Fibroblast of the conjunctiva (primary cell): ENCODE measurements at places on chromosomes 1 and 21.
A peak's percentile ranks its signal among the peaks of the same experiment; 100 is the strongest.

- DNase-seq = no peak
Measured at GRCh38 chr1:240004086-240004749, 87.5 kb upstream of the FMN2 start.

GRCh38 chr1:234731569-234732085, 121.6 kb upstream of the IRF2BP2 start:
- no peak for DNase-seq

GRCh38 chr1:223175633-223176032, 32.6 kb upstream of the TLR5 start:
- DNase-seq = no peak

- DNase-seq = no peak
Measured at GRCh38 chr21:43719748-43720538, 1.0 kb downstream of the PDXK start.

DNA sequence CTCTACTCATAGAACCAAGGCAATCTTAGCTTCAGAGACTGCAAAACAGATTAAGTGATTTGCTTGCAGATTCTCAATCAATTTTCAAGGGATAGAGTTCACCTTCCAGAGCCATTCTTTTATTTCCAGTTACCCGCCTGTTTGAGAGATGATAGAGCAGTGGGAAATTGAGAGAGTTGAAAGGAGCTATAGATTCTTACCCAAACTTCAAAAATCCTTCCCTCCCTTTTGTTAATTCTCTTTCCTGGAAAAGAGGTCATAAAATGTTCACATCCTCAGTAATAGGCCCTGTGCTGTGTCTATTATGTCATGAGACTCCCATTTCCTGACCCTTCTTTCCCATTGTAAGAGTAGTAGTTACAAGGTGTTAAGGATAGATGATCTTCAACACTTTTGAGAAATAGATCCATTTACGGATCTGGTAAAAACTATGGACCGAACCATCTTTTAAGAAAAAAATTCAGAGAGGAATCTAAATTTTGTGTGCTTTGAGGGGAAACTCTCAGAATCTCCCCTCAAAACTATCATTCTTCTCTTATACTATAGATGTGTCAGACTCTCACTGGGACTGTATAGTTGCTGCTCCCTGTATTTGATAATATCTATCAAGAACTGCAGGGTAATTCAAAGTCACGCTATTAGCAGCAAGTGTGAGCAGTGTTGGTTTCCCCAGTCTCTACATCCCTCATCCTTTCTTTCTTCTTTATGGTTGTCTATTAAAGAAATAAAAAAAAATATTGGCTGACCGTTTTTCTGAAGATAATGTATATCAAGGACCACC, 8.0 kb downstream of the RGS4 start:
- no peak for DNase-seq

DNA sequence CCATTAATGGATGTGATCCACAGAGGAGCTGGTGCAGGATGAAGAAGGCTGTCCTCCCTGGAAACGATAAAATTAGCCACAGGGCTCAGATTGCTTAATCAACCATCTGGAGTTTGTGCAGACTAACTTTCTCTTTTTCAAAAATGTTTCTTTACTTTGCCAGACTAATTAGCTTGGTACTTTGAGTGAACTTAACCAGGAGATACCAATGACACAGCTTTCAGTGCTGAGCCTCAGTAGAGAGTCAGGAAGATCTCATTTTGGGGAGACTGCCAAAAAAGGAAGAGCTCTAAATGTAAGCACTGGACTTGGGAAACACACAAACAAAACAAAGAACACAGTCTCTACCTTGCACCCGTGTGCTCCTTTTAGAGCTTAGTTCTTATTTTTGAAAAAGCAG, 248.1 kb upstream of the DEPDC1 start:
- DNase-seq = no peak

GRCh38 chr1:19704247-19705113, 39.8 kb downstream of the HTR6 start:
- peak; percentile 51 for DNase-seq

DNA sequence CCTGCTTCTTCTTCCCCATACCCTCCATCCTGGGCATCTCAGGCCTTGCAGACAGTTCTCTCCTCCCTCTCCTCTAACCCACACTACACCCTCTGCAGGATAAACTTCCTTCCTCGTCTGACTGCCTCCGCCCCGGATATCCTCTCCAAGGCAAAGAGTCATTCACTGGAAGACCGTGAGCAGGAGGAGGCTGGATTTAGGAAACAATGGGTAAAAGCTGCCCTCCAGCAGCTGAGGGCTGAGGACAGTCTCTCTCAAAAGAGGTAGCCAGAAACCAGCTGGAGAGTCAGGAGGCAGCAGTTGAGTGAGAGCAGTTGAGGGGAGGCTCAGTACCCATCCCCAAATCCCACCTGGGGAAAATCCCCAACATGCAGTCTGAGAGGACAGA, 1.4 kb downstream of the CSRP1 start:
- DNase-seq = no peak

DNA sequence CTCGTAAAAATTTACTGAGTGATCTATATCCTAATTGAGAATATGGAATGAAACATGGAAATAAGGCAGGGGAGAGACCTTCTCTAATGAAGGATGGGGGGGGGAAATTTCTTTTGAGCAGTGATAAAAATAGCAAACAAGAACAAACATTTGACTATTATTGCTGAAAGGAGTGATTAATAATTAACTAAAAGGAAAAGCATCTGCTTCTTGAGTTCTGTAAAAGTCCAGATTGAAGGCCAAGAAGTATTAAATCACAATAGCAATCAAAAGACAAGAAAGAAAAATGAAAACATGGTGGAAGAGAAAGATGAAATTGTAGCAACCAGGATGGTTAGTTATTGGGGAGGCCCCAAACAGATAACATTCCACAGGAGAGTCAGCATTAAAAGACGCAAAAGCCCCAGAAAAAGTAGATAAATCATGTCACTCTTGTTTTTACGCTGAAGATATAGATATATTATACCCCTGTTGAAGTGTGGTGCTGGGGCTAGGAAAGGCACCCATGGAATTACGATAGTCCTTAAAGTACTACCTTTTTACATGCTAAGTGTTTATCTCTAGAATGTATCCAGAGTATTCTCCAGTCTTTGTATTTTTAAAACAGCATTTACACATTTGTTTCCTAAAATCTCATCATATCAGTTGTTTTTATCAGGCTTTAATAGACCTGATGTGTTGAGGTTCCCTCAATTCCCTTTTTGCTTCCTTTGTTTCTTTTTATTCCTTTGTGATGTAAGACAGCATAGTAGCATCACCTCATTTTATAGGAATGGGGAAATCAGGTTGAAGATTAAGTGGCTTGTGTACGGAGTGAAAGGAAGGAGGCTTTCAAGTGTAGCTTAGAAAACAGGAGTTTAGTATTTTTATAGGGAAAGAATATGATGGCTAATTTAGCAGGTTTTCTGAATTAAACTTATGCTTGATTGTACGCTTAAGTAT, 28.9 kb downstream of the DISP1 start:
- no peak for DNase-seq

DNA sequence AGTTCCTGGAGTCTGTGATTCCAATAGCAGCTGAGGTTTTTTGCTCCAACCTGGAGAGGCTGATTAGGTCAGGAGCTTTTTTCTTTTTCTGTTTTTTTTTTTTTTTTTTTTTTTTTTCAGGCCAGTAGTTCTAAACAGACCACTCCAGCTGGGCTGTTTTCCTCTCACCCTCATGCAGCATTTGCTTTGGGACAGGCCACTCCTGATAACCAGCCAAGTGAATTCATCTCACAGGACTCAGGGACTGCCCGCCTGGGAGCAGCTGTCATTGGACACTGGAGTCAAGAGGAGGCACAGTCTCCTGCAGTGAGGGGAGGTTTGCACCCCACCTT, 22.9 kb downstream of the PLXNA2 start:
- DNase-seq = no peak

- DNase-seq = no peak
Measured at GRCh38 chr1:94468708-94469107, 50.5 kb downstream of the ABCD3 start.

DNA sequence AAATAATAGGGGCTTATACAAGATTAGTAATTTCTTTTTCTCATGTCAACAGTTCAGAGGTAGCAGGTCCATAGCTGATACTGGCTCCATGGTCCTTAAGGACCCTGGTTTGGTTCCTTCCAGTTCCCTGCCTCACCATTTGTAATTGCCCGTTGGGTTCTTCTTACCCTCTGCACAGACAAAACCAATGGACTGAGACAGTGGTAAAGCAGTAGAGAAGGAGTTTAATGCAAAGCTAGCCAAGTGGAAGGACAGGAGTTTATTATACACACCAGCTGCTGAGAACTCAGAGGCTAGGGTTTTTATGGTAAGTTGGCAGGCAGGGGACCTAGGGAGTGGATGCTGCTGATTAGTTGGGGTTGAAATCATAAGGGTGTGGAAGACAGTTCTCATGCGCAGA, 35.9 kb upstream of the AXDND1 start:
- DNase-seq = no peak

GRCh38 chr1:189424746-189425331, 1052.8 kb downstream of the BRINP3 start:
- DNase-seq = no peak

DNA sequence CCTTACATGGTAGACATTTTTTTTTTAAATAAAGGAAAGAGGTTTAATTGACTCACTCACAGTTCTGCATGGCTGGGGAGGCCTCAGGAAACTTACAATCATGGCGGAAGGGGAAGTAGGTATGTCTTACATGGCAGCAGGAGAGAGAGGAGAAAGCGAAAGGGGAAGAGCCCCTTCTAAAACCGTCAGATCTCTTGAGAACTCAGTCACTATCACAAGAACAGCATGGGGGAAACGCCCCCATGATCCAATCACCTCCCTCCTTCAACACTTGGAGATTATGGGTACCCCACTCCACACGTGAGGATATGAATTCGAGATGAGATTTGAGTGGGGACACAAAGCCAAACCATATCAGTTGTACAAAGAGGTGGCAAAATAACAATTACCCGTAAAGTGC, 301.7 kb downstream of the GRIK1 start:
- no peak for DNase-seq

GRCh38 chr1:52628614-52629324, 4.2 kb upstream of the SHISAL2A start:
- no peak for DNase-seq

DNA sequence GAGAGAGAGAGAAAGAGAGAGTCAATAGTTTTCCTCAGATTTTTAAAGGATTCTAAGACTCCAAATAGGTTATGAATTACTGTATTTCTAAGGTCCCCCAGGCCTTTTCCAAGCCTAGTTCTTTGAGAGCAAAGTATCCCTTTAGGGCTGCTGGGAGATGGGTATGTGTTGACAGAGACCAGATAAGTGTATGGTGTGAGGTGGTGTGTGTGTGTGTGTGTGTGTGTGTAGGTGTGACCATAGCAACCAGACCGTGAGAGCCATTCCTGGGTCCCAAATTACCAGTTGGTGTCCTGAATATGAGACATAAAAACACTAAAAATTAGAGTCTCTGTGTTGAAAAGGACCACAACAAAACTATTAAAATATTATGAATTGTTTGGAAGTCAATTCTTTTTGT, 41.7 kb upstream of the DNAJC6 start:
- DNase-seq = no peak
